ENCODE measurements at places on chromosomes 6 and 20.

DNA sequence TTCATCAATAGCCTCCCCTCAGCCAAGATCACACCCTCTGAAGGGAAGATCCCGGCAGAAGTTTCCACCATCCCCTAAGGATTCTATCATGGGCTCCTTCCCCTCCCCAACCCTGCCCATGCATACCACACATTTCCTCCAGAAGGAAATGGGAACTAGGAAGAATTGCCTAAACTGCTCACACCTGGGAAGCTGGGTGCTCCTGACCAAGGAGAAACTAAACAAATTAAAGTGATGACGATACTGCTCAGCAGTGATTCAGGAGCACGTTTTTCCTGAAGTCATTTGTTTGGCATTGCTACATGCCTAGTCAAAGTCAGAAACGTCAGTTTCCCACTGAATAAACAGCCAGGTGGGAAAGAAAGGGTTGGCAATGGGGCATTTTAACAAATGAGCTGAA is 136.1 kb upstream of the CDYL start:
- DNase-seq = no peak

- peak; percentile 61 for DNase-seq
Observed at GRCh38 chr20:45432294-45432693, 16.4 kb downstream of the PIGT start.

GRCh38 chr6:4802312-4802935 is 26.2 kb downstream of the CDYL start:
- DNase-seq = no peak

DNA sequence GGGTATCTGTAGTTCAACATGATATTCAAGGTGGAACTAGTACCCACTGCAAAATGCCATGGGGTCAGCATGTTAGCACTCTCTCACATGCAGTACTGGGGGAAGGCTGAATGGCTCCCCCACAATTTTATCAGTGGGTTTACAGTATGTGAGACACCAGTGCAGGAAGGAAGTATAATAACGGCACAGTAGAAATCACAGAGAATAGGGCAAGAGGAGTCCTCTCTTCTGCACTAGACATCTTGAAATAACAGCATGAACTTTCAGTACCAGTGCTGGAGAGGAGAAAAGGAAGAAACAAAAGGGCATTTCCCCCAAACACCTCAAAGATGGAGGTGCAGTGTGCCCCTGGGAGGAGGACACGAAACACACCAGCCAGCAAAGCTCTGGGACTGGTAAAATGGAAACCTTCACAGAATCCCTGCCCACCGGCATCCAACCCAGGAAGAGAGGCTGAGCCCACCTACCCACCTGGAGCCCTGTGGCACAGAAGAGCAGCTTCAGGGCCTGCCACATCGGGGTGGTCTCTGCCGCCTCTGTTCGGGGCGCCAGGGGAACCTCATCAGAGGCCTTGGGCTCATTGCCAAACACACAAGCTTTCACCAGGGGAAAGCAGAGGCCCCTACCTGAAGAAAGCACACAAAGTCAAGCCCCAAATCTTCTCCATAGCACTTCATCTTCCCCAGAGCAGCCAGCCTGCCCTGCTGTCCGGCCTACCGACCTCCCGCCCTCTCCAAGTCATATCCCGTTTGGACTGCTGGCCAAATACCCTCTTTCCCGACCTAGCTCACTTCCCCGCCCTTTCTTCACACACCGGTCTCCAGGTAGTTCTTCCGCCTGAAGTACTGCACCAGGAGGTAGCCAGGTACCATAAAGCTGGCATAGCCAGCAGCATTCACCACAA is 1.2 kb downstream of the SLC35B2 start:
- DNase-seq = no peak

DNA sequence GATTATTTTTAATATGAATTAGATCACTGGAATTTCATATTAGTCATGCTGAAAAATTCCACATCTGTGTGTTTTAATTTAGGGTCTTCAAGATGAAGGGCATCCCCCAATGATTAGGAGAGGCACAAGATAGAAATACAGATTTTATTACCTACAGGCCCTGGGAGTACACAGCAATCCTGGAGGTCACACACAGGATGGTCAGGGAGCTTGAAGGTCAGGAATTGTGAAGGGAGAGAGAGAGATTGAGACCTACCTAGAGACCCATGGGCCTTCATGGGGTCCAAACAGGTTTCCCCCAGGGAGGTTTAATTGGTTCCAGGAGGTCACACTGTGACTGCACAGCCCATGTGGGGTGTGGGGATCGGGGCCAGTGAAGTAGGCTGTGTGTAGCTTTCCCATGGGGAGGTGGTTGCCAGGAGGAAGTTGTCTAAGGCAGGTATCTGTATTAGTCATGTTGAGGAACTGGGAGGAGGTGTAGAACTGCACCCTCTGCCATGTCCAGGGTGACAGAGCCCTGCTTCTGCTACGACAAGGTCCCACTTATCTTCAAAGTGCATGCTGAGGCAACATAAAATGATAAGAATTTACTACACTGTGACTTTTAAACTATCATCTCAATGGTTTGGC is 18.3 kb downstream of the SNX9 start:
- DNase-seq = peak; percentile 36

- DNase-seq = no peak
Observed at GRCh38 chr20:53419693-53420460, 173.8 kb downstream of the ZNF217 start.

DNA sequence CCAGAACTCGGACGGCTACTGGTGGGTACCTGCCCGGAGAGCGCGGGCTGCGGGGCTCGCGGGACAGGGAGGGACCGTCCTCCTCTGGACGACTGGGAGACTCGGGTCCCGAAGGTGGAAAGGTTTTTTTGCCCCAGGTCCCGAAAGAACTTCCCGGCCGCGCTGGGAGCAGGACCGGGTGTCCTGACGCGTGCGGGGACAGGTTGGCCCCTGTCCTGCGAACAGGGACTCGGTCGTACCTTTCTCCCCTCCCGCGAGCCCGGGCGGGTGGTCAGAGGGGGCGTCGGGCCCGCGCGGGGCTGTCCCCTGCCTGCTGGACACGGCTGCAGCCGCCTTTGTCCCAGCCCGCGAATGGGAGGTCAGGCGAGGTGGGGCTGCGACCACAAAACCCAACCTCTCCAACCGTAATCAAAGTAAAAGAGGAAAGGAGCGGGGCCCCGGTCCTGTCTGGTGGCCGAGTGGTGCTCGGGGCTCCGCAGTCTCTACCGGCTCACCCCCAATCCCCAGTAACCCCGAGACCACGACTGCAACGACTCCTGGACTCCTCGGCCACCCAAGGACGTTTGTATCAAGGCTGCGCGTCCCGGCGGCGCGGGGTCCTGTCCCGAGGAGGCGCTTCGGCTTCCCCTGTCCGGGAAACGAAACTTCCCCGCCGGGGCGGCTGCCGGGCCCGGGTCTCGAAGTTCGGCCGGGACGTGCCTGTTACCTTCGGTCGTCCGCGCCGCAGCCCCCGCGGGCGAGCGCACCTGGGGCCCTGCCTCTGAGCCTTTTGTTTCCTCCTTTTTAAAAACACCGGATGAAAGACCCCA is 798 bp downstream of the DSP start:
- no peak for DNase-seq

GRCh38 chr20:24819331-24819965 is 129.6 kb upstream of the CST7 start:
- no peak for DNase-seq

- peak; percentile 26 for DNase-seq
Observed at GRCh38 chr6:42509765-42510164, 54.1 kb upstream of the UBR2 start.

DNA sequence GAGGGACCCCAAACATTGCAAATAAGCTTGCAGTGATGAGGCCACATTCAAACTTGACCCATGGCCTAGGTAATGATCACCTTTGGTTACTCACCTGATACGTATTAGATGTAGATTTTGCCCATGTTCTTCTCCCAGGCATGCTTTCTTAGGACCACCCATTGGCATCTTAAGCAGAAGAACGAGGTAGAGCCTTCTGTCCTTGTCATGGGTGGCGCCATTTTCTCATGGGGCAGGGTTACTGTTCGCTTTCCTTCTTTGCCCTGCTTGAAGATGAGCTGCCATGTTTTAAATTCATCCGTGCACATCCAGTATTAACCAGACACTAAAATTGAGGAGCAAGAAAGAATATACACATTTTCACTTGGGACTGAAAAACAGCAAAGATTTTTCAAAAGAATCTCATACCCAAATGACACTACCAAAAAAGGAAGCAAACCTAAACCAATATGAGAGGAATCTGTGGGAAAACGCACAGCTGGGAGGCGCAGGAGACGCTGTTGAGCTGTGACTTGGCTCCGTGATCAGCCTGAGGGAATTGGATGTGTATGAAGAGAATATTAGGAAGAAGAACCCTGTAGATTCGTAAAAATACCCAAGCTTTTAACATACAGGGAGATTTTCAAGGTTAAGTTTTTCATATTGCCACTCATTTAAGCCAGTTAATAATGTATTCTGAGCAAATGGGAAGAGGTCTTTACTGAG is 36.6 kb downstream of the GMPR start:
- DNase-seq = no peak

DNA sequence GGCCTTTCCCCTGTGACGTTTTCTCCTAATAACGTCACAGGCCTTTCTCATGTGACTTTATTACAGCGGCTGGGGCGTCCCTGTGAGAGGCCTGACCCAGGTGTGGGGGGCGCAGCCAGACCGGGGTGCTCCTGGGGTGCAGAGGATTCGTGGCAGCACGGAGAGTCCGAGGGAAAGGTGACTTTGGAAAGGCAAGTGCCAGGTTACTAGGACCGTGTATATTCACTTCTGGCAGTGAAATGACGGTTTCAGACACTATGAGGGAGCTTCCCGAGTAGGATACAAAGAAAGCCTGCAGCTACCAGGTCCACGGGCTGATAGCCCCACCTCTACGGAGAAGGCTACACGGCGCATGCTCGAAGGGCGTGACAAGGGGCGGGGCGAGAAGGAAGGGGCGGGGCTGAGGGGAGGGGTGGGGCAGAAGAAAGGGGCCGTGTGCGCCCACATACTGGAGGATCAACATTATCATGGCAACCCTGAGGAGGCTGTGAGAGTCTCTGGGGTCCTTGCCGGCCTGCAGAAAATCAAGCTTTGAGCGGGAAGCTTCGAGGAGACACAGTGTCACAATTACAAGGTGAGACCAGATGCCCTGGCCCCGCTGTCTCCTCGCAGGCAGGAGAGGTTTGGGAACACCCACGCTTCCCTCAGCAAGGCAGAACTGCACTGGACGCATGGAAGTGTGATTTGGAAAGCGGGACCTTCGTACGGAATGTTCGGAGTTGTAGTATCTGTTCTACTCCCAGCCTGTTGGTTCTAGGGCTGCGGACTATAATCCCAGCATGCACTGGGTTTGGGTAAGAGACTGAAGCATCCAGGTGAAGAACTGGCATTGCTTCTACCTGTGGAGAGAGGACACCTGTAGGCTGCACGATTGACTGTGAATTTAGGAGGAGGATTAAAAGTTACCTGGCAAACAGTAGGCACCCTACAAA is 54.4 kb upstream of the ZNF337 start:
- peak; percentile 76 for DNase-seq

- no peak for DNase-seq
Observed at GRCh38 chr6:17354700-17355403, 38.5 kb upstream of the CAP2 start.

- DNase-seq = no peak
Observed at GRCh38 chr6:88517737-88518136, 351.6 kb upstream of the CNR1 start.

- no peak for DNase-seq
Observed at GRCh38 chr6:67935976-67936477, 699.1 kb upstream of the ADGRB3 start.

DNA sequence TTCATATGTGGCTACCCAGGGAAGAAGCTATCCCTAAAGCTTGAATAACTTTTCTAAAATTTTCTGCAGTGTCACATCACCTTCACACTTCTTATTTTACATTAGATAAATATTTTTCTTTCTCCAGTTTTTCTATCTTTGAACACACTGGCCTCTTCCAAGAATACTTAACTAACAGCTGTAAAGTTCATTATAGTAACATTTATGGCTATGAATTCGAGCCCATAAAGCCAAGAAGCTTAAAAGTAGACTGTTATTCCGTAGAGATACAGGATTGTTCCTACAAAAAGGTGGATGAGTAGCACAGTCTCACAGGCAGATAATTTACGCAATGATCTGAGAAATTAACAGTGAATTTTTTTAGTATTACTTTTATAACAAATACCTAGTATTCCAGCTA is 55.7 kb upstream of the BMP5 start:
- no peak for DNase-seq

- peak; percentile 15 for DNase-seq
Observed at GRCh38 chr6:5025911-5026819, 22.3 kb upstream of the RPP40 start.

- no peak for DNase-seq
Observed at GRCh38 chr6:2798586-2799134, 33.5 kb downstream of the WRNIP1 start.

- no peak for DNase-seq
Observed at GRCh38 chr6:12750416-12750815, 33.8 kb downstream of the PHACTR1 start.

DNA sequence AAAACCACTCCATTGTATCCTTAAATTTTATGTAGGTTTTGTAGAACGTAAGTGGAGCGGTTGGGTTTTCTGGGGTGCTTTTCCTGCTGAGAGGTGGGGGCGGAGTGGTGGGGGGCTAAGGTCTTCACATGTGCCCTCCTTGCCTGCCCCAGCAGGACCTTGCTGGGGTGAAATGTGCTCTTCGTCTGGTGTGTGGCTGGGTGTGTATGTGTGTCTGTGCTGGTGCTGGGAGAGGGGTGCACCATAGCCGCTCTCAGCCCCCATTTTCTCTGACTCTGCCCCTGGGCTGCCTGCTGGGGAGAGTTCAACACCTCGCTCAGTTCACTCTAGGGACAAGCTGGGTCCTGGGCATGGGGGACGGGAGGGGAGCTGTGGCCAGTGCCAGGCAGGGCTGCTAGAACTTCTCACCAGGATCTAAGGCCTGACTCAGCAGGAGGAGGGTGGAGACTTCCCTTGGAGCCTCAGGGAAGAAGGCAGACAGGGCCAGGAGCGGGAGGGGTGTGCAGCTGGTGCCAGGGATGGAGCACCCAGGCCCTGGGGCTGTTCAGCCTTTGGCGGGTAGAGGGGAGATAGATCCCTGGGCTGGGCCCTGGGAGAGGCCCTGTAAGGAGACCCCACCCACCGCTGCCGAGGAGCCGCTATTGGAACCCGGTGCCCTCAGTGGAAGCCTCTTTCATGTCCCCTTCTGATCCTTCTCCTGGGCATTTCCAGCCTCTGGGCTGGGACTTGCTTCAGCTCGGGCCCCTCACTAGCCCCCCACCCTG is 4.8 kb downstream of the SOX18 start:
- no peak for DNase-seq

- peak; percentile 86 for DNase-seq
Observed at GRCh38 chr20:46681032-46681854, 8.0 kb downstream of the TP53RK start.

DNA sequence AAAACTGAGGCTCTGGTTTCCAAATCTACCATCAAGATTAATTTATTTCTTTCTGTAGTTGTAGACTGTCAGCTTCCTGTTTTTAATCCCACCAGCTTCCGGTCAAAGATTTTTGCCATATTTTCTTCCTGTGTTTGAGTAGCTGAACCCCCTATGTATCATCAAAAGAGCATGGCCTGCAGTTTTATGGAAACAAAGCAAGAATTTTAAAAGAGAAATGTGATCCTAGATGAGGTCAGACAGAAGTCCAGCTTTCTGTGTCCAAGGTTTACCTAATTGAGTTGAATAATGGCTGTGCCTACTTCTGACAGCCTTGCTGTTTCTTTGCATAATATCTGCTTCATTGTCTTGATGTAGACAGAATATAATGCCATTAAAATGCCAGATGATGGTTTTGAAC is 163.7 kb downstream of the CARMIL1 start:
- no peak for DNase-seq

- no peak for DNase-seq
Observed at GRCh38 chr6:37373822-37374471, 20.2 kb downstream of the RNF8 start.

GRCh38 chr6:34514593-34515472 is 41.3 kb downstream of the SPDEF start:
- no peak for DNase-seq

All from activated naive CD4-positive, alpha-beta T cell treated with anti-CD3 and anti-CD28 coated beads for 36 hours (primary cell).